ENCODE measurements at places on chromosomes 12 and 14.
A peak's percentile ranks its signal among the peaks of the same experiment; 100 is the strongest.

- DNase-seq: no peak
These were observed 1247.4 kb downstream of the LRFN5 start for GRCh38 chr14:42854061-42854460.

DNA sequence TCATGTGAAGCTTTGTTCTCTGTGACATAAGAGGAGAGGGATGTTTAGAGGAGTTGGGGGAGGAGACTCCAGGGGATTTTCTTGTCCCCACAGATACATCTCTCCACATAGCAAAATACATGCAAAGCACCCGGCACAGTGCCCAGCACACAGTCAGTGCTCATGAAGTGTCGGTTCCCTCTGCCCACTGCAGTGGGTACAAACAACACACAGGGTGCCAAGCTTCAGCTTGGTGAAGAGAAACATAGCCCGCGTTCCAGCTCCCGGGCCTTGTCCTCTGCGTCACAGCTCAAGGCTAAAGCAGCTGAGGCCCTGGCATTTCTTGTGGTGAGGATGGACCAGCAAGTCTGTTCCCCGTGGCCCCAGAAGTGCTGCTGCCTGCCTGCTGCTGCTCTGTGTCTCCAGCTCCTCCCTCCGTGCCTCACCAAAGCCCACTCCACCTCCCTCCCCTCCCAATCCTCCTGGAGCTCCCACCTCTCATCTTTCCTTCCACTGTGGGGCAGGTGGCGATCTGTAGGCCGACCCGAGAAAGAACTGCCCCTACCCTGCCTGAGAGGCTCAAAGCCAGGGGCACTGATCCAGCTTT is 57.0 kb upstream of the FKBP4 start:
- no peak for DNase-seq

GRCh38 chr12:23528316-23528715 is 421.2 kb downstream of the SOX5 start:
- DNase-seq: no peak

DNA sequence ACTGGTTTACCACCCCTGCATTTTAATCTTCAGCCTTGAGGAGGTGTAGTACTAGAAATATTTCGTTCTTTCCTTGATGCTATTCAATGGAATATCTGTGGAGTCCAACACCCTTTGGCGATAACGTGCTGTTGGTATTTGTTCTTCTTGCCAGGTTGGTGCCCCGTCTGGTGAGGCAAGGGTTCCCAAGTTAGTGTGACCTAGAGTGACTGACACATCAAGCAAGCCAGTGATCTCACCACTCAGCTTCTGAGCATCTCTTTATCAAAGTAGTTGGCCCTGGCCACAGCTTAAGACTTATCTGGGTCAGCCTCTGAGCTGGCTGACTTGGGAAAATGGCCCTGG is 60.2 kb downstream of the PLXNC1 start:
- DNase-seq: no peak

GRCh38 chr14:54085841-54086240 is 129.2 kb upstream of the BMP4 start:
- DNase-seq: no peak

DNA sequence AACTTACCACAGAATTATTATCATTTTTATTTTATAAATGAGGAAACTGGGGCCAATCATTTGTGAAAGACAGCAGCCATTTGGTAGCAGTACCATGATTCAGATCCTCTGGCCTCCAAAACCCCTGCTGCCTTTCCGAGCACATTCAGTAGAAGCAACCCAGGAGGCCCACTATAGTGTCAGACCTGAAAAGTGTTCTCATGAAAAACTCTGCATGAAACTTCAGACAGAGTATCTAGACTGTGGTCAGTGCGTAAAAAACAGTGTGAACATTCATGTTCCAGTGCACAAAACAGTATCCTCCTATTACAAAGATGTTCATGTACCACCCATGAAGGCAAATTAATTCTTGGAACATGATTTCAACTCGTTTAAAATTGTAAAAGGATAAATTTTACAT is 112.0 kb downstream of the EPS8 start:
- no peak for DNase-seq

DNA sequence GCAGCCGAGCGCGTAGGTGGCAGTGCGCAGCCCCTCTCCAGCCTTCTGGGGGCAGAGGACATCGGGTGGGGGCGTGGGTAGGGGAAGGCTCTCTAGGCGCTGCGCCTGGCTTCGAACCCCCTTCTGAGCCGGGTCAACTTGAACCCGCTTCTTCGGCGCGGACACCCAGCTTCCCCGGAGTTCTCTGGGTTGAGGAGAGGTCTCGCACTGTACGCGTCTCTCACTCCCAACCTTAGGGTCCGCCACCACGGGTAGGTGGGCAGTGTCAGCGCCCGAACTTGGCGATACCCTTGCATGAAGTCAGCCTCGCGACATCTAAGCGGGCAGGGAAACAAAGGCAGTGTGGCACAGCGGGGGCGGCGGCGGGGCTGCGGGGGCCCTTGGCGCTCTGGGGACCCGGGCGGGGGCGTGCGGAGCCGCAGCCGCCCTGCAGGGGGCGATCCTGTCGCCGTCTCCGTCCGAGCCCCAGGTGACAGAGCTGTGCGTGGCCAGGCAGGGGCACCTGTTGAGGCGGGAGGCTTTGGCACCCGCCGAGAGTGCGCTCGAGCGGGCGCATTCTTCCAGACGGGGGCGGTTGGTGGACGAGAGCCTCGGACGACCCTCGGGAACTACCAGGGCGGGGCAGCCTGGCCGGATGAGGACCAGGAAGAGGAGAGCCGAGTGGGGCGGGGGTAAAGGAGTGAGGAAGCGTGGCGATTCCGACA is 1.1 kb downstream of the GALNT16 start:
- DNase-seq: peak; percentile 51

- peak; percentile 43 for DNase-seq
These were observed 47.8 kb upstream of the RERG start for GRCh38 chr12:15268927-15269552.

DNA sequence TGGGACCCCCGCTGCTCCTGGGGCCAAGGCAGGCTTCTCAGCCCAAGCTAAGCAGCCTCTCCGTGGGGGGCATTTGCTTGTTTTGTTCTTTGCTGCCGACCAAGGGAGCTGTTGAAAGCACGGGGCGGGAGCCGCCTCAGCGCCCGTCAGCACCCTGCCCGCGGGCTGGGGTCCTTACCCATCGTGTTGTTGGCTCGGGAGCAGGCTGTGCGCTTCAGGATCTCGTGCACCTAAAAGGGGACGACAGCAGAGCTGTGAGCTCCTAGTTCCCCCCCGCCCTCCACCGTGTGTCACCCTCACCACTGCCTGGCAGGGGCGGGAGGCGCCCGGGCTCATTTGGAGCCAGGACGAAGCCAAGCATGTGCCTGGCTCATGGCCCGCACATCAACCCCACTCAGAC is 117.5 kb downstream of the ANO2 start:
- no peak for DNase-seq

DNA sequence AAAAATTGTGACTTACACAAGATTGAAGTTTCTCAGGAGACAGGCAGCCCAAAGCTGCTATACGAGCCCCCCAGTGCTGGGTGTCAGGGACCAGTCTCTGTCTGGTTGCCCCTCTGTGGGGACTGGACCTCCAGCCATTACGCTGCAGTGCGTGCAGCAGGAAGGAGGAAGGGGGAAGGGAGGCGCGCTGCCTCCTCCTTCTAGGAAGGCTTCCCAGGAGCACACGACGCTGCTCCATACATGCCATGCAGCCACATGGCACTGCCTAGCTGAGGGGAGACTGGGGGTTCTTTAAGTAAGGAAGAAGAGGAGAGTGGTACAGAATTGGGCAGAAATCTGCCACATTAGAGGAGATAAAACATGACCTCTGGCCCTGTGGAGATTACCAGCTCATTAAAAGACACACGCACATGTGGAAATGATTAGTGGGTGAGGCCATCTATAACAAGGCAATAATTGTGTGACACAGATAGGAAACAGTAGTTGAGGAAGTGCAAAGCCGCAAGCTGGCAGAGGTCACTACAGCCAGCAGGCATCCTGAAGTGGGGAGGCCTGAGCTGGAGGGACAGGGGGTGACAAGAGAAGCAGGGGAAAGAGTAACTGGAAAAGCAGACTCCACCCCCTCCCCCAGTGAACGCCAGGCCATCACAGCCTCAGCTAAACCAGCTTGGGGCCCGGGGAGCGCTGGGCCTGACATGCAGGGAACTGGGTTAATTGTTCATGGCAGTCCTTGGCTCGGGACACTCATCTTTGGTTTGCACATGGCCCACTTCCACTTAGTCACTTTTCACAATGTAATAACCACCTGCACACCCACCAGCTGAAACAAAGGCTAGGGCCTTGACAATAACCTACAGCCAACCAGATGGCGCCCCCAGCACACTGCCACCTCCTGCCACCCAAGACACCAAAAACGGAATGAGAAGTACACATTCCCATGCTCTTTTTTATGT is 39.6 kb downstream of the CCDC88C start:
- no peak for DNase-seq

DNA sequence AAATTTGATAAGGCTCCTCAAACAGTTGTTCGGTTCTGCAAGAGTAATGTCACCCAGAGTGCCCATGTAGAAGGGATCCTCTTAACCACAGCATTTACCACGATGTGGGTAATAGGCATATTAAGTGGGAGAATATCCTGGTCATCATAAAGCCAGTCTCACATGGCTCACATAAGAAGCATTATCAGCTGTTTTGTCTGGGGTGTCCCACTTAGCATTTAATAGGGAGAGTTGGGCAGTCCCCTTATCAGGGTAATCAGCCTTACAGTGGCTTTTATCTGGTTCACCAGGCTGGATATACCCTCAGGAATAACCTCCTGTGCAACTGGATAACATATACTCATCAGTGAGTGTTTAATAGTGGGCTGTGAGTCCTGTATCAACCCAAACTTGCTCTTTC is 12.9 kb upstream of the TMEM263 start:
- DNase-seq: no peak

DNA sequence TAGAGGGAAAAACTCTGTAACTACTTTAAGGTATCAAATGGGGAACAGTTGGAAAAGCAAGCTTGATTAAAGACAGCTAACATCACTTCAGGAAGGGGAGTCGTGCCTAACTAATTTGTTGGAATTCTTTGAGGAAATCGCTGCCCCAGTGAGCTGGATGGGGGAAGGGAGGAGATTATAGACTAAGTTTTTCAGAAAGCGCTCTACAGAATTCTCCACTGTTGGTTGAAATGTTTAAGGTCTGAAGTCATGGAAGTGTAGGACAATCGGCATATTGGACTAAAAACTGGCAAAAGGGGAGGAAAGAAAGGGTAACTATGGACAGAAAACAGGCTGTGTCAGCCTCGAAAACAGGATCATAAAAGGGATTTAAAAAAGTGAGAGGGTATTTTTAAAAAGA is 229.9 kb upstream of the HMGA2 start:
- DNase-seq: peak; percentile 11

DNA sequence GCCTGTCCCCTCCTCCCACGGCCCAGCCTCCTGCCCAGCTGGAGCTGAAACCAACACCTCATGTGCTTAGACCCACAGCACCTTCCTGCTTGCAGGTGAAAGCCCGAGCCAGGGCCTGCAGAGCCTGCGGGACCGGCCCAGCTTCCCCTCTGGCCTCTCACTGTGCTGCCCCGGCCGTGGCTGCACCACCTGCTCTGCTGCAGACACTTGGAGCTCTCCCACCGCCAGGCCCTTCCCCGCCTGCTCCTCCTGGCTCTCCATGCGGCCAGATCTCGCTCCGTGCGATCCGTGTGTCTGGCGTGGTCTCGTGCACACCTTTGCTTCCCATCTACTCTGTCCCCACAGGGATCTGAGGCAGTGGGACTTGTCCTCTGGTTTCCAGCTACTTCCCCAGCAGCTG is 72.2 kb upstream of the FBRSL1 start:
- DNase-seq: no peak

- DNase-seq: no peak
These were observed 21.8 kb upstream of the DCN start for GRCh38 chr12:91204421-91204820.

GRCh38 chr12:101612160-101612916 is 17.6 kb downstream of the MYBPC1 start:
- no peak for DNase-seq

DNA sequence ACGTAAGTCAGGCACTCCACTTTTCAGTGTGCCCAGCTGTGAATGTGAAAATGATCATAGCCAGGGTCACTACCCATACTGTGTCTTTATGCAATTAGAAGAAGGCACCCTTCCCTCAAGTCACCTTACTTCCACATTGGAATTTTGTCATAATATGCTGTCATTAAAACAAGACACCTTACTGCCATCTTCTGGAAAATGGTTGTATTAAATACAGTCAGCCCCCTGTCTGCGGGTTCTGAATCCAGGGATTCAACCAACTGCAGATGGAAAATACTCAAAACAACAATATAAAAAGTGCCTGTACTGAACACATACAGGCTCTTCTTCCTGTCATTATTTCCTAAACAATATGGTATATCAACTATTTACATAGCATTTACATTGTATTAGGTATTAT is 70.2 kb upstream of the TBX5 start:
- DNase-seq: no peak

- DNase-seq: no peak
These were observed 29.3 kb downstream of the PRKCH start for GRCh38 chr14:61350427-61351270.

DNA sequence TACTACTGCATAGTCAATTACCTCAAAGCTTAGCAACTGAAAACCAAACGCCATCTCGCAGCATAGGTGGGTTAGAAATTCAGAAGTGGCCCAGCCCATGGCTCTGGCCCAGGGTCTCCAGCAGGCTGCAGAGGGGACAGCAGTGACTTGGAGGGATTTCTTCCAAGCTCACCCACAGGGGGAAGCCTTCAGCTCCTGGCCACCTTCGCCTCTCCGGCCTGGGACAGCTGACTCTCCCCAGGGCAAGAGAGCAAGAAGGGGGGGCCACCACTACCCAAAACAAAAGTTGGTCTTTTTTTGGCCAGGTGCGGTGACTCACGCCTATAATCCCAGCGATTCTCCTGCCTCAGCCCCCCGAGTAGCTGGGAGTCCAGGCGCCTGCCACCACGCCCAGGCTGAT is 32.2 kb upstream of the ANKRD9 start:
- no peak for DNase-seq

- DNase-seq: no peak
These were observed 27.5 kb upstream of the PLEKHG7 start for GRCh38 chr12:92675092-92675865.

GRCh38 chr14:94051115-94051514 is 25.0 kb downstream of the OTUB2 start:
- no peak for DNase-seq

Measured in neuronal stem cell (in vitro differentiated cells).